ENCODE measurements at places on chromosomes 12 and 14.

DNA sequence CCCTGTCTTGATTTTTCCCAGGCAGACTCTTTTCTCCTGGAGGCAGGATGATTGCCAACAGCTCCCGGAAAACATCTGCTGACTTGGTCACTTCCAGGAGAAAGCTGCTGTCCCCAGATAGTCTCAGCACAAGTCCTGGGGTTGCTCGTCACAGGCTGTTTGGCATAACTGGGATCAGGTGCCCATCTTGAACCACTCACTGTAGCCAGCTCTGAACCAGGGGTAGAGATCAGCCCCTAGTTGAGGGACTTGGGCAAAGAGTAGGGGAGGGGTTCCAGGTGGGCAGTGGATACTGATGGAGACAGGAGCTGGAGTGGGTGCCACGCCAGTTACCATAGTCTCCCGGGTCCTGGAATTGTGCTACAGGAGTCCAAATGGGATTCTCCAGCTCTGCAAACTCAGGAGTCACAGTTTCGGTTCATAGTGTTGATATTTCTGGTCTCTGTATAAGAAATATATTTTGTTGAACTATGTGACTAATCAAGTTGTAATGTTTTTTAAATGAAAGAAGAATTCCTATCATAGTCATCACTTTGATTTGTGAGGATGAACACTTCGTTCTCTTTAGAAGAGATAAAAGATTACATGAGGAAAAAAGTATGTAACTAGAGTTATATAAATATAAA lies 1154.5 kb downstream of the AACS start:
- DNase-seq, result no peak

DNA sequence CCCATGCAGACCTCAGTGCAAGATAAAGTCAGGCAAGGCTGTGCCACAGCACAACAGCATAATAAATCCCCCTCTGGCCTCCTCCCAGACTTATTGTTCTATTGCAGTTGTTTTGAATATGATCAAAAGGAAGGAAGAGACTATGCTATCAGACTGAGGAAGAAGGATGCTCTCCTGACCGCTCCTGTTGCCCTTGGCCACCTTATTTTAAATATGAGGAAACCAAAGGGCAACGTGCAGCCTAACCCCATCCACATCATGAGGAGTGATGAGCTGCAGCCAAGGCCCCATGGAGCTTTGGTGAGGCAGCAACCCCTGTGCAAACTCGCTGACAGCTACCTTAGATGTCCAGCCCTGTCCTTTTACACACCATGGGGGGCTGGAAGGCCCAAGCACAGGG lies 291.7 kb downstream of the ZFP36L1 start:
- no peak for DNase-seq

DNA sequence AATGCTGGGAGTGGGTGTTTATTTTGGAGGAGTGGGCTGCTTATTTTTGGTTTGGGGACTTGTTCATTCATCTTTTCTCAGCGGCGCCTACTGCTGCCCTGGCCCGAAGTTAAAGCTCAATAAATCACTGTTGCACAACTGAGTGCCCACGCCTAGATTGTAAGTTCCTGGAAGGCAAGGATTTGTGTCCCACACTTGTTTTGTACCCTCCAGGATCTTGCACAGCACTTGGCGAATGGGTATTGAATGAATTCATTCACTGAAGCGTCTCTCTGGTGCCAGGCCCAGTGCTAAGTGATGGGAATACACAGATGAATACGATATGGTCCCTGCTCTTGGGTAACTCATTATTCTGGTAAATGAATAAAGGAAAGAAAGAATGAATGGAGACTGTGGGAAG lies 153.3 kb upstream of the PARP11 start:
- DNase-seq, result no peak

- no peak for DNase-seq
These were observed 373.1 kb upstream of the DDHD1 start for GRCh38 chr14:53526200-53526599.

- DNase-seq, result no peak
These were observed 35.5 kb upstream of the PAX9 start for GRCh38 chr14:36626151-36626550.
